ENCODE measurements at places on chromosomes 6 and 20. TPM values are rescaled to one million over a fixed set of nuclear protein-coding genes. Genes with fewer than 3 reads are reported as not detected.

GRCh38 chr6:134701301-134701700, 248.6 kb downstream of the ALDH8A1 start:
- no peak overlapping the region for H3K4me3 ChIP-seq
- no peak for DNase-seq
- no peaks in the 10 kb centered on the region for H3K27me3 ChIP-seq
- H3K27ac ChIP-seq: no peak overlapping the region

- no peaks in the 10 kb centered on the region for H3K4me1 ChIP-seq
- H3K27ac ChIP-seq: no peak overlapping the region
- H3K27me3 ChIP-seq: no peaks in the 10 kb centered on the region
- H3K4me3 ChIP-seq: no peak overlapping the region
- DNase-seq: no peak
Measured at GRCh38 chr6:99905209-99906106, 88.6 kb downstream of the MCHR2 start.

- DNase-seq: peak; percentile 91
- H3K27ac ChIP-seq: peak overlapping the region; percentile 37
- no peaks in the 10 kb centered on the region for H3K27me3 ChIP-seq
- H3K4me3 ChIP-seq: no peak overlapping the region
Measured at GRCh38 chr6:30730601-30731435, 10.7 kb downstream of the TUBB start.

DNA sequence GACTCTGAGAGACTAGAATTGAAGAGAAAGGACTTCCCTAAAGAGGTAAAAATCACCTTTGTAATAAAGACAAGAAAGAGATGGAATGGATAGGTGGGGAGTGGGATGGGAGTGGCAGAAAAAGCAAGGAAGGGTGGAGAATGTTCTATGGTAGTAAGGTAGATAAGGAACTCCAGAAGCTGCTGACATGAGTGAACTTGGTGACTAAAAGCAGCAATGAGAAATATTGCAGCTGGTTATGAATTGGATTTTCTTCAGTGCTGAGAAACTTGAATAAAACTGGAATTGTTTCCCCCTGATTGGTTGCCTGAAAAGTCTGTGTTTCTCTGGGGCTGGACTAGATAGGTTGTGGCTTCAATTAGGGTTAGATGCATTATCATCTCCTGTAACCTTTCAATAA, 15.7 kb upstream of the DTNBP1 start:
- no peaks in the 10 kb centered on the region for H3K27me3 ChIP-seq
- no peak overlapping the region for H3K4me3 ChIP-seq
- no peak overlapping the region for H3K27ac ChIP-seq

DNA sequence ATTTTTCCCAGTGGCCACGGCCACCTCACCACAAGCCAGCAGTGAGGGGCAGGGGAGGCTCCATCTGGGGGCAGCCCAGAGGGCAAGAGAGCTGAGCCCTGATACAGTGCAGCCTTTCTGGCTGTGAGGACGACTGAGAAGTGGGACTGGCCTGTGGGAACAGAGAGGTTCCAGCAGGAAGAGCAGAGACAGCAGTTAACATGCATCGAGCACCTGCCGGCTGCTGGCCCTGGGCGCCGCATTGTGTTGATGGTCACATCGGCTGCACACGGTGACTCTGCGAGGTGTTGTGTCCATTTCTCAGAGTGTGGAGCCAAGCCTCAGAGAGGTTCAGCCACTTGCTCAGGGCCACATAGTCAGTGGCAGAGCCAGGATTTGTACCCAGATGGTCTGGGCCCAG, 9.8 kb downstream of the FOXS1 start:
- no peak overlapping the region for H3K27ac ChIP-seq
- H3K36me3 ChIP-seq: no peaks in the 10 kb centered on the region
- H3K4me1 ChIP-seq: peaks cover 28% of the 10 kb centered on the region
- no peaks in the 10 kb centered on the region for H3K27me3 ChIP-seq

DNA sequence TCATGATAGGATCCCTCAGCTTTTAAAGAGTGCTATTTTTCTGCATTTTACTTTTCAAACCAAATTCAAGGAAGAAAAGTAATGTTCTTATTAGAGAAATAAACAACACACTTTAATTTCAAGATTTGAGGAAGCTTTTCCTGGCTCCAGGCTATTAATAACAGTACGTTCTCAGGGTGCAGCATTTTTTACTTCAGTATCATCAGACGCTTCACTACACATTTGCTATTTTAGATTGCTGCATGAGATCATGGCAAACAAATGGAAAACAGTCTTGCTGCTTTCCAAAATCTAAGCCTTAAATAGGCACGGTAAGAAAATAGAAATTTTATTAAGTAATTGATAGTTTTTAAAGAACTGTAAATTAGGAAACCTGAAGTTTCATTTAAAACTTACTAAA, 253.6 kb upstream of the EXOC2 start:
- H3K4me1 ChIP-seq: peaks cover 4% of the 10 kb centered on the region
- H3K27ac ChIP-seq: no peak overlapping the region
- H3K27me3 ChIP-seq: no peaks in the 10 kb centered on the region
- no peak overlapping the region for H3K4me3 ChIP-seq
- no peaks in the 10 kb centered on the region for H3K36me3 ChIP-seq

DNA sequence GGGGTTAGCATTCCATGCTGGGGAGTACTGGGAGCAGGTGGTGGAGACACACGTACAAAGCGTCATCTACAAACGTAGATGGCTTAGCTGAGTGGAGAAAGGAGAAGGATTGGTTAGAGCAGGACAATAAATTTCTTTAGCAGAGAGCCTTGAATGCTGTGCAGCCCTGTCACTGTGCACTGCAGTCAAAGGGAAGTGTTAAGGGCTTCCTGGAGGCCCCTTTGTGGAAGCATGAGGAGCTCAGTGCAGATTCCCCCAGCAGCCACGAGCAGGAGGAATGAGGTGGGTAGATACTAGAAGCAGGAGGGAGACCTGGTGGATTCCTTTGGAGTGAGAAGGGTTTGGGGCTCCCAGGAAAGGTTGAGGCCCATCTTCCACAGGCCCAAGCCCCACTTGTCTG, 6.1 kb upstream of the TREML4 start:
- no peak for DNase-seq
- no peak overlapping the region for H3K4me3 ChIP-seq
- H3K4me1 ChIP-seq: no peaks in the 10 kb centered on the region
- H3K27me3 ChIP-seq: peaks cover 4% of the 10 kb centered on the region

DNA sequence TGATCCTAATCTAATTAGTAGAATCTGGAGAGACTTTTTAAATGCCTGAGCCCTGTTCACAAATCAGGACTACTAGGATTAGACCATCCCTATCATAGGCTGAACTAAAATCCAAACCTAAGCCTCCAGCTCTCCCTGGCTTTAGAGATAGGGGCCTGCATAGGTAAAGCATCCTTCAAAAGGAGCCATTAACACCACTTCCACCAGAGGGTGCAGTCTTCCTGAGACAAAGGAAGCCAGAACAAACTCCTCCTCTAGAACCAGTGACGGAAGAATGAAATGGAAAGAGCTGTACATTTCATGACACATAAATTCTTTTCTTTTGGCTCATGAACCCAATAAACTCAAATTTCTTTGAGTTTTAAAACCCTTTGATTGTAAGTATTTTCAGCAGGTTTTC, 291.2 kb upstream of the ADGRB3 start:
- no peak overlapping the region for H3K27ac ChIP-seq
- H3K4me1 ChIP-seq: no peaks in the 10 kb centered on the region
- DNase-seq: no peak
- no peaks in the 10 kb centered on the region for H3K36me3 ChIP-seq

DNA sequence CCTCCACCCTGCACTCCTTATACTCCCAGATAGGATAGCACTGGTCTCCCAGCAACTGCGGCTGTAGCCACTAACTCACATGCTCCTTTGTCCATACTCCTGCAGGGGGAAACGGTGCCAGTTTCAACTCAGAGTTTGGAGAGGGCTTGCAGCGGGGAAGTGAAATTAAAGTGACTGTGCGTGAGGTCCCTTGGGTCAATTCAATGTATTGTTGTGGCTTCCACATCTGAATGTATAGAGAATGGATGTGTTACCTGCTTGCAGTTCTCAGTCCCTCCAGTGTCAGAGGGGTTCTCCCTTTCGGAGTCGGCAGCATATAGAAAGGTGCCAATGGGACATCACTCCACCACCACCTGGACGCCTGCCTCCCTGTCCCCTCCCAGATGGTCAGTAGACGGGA, 93.6 kb upstream of the CNKSR3 start:
- H3K36me3 ChIP-seq: no peaks in the 10 kb centered on the region
- DNase-seq: no peak
- H3K27ac ChIP-seq: no peak overlapping the region
- no peak overlapping the region for H3K4me3 ChIP-seq

- H3K27ac ChIP-seq: no peak overlapping the region
- DNase-seq: no peak
- no peaks in the 10 kb centered on the region for H3K4me1 ChIP-seq
Measured at GRCh38 chr6:131946404-131946991, 4.7 kb downstream of the CCN2 start.

- DNase-seq: no peak
- no peak overlapping the region for H3K4me3 ChIP-seq
- H3K4me1 ChIP-seq: peaks cover 15% of the 10 kb centered on the region
- H3K36me3 ChIP-seq: peaks cover 35% of the 10 kb centered on the region
- H3K27me3 ChIP-seq: no peaks in the 10 kb centered on the region
Measured at GRCh38 chr6:41570259-41570615, 24.1 kb downstream of the FOXP4 start.

DNA sequence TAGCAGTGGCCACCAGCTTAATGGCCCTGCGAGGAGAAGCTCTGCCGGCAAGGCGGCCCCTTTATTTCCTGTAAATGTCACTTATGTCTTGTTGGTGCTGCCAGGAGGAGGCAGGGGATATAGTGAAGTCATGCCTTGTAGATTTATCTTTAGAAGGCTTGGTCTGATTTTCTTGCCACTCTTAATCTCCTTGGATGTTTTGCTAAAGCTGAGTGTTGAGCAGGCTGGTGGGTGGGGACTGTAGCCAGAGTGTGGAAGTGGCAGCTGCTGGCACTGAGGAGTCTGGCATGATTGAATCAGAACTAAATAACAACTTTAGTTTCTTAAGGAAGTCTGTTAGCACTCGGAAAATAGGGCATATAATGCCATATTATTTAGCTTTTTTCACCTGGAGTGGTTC, 77.9 kb downstream of the PHF20 start:
- no peak overlapping the region for H3K27ac ChIP-seq
- H3K4me1 ChIP-seq: peaks cover 11% of the 10 kb centered on the region
- no peaks in the 10 kb centered on the region for H3K27me3 ChIP-seq
- H3K36me3 ChIP-seq: peaks cover 50% of the 10 kb centered on the region
- no peak for DNase-seq

GRCh38 chr6:28251661-28252008, 434 bp downstream of the ZKSCAN4 start:
- H3K4me3 ChIP-seq: peak overlapping the region; percentile 95
- H3K4me1 ChIP-seq: peaks cover 21% of the 10 kb centered on the region
- H3K36me3 ChIP-seq: peaks cover 24% of the 10 kb centered on the region
- DNase-seq: peak; percentile 68
- peak overlapping the region; percentile 52 for H3K27ac ChIP-seq

FILIP1 gene
- total RNA-seq: 21.6 TPM

LRRC73 gene
- total RNA-seq: 0.55 TPM

RAET1E gene
- total RNA-seq: 0.96 TPM

C20orf202 gene
- 0.64 TPM for total RNA-seq

POLR1C gene
- 28.5 TPM for total RNA-seq

FAM50B gene
- total RNA-seq: 13.1 TPM

All from upper lobe of right lung (tissue), 1 donor.